Mesothelial cell of epicardium (in vitro differentiated cells): ENCODE measurements at places on chromosomes 3 and 15. TPM values are rescaled to one million over a fixed set of nuclear protein-coding genes. Genes with fewer than 3 reads are reported as not detected.

DNA sequence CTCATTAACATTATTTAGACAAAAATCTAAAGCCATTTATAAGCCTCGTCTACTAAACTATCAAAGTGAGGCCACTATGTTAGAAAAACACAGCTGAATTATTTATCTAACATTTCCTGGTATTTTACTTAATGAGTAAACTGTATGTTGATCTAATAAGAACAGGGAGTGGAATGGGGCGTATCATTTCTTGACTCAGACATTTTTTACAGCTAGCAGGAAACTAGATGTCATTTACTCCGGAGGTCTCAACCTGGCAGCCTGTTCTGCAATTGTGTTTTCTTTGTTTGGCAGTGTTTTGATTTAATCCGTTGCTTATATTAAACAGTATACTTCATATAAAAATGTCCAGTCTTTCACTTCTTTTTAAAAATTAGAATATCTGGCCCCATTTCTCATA, 79.1 kb upstream of the ABI3BP start:
- H3K4me3 ChIP-seq, result no peak overlapping the region
- no peak for DNase-seq
- no peak overlapping the region for H3K27ac ChIP-seq
- H3K27me3 ChIP-seq, result no peaks in the 10 kb centered on the region
- H3K4me1 ChIP-seq, result peaks cover 2% of the 10 kb centered on the region

DNA sequence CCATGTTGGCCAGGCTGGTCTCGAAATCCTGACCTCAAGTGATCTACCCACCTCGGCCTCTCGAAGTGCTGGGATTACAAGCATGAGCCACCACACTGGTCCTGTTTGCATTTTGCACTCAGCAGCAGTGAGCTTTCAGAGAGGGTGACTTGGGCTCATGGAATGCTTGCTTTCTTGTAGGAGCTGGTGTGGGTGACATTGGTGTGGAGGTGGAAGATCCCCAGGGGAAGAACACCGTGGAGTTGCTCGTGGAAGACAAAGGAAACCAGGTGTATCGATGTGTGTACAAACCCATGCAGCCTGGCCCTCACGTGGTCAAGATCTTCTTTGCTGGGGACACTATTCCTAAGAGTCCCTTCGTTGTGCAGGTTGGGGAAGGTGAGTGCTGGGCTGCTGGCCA, 90.3 kb downstream of the FLNB start:
- H3K4me1 ChIP-seq, result peaks cover 14% of the 10 kb centered on the region
- no peak for DNase-seq
- no peak overlapping the region for H3K4me3 ChIP-seq
- H3K27me3 ChIP-seq, result no peaks in the 10 kb centered on the region
- no peak overlapping the region for H3K27ac ChIP-seq

DNA sequence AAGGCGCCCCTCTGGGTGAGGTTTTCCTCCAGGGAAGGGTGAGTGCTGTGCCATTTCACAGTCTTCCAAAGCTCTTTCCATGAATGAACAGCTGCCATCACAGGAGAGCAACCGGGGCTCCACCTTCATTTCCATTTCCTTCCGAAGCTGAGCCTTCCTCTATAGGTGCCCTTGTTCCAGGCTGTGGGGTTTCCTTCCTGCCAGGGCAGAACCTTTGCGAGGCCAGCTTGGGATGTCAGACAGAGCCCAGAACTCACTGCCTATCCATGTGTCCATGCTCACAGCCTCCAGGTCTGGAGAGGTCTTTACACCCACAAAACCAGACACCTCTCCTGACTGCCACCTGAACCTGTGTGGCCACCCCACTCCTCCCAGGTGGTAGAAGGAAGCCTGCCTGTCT, 49.2 kb downstream of the SLCO2A1 start:
- peaks cover 7% of the 10 kb centered on the region for H3K36me3 ChIP-seq
- H3K4me3 ChIP-seq, result no peak overlapping the region
- H3K27me3 ChIP-seq, result no peaks in the 10 kb centered on the region
- H3K27ac ChIP-seq, result no peak overlapping the region

DNA sequence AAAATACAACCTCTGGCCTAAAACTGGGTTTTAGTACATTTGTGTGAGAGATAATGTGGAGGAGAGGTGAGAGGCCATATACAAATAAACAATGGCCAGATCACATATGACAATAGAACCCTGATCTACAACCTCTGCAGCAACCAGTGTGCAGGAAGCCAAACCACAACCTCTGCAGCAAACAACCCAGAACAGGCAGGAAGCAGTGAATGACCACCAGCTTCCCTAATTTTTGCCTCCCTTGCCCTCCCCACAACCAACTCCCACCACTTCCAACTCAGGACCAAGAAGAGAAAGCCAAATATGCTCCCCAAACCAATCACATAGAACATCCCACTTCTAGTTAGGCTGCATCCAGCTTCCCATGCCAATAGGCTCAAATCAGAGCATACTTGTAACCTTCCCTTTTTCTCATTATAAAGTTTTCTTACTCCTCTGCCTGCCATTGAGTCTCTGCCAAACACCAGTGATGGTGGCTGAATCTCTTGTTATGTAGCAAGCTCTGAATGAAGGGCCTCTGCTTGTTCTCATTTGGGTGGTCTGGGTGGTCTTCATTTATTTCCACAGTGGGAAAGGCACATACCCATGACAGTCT, 102.6 kb upstream of the GAP43 start:
- no peak overlapping the region for H3K4me3 ChIP-seq
- H3K36me3 ChIP-seq, result no peaks in the 10 kb centered on the region
- peaks cover 24% of the 10 kb centered on the region for H3K4me1 ChIP-seq
- DNase-seq, result no peak
- no peak overlapping the region for H3K27ac ChIP-seq
- H3K27me3 ChIP-seq, result no peaks in the 10 kb centered on the region

GRCh38 chr15:66038387-66039116, 169.3 kb downstream of the RAB11A start:
- H3K27ac ChIP-seq, result peak overlapping the region; percentile 67
- H3K27me3 ChIP-seq, result peaks cover 12% of the 10 kb centered on the region
- H3K4me3 ChIP-seq, result no peak overlapping the region
- peaks cover 42% of the 10 kb centered on the region for H3K4me1 ChIP-seq

The DYNLT2B gene
- 17.5 to 18.5 TPM (median 17.6 TPM) in 3 replicates for total RNA-seq

GRCh38 chr15:69744391-69745162, 292.0 kb downstream of the RPLP1 start:
- H3K4me1 ChIP-seq, result peaks cover 6% of the 10 kb centered on the region
- no peaks in the 10 kb centered on the region for H3K36me3 ChIP-seq
- no peak for DNase-seq
- no peak overlapping the region for H3K27ac ChIP-seq
- H3K4me3 ChIP-seq, result no peak overlapping the region
